ENCODE measurements at places on chromosomes 1 and 21.

GRCh38 chr1:167516404-167517388, 1.6 kb downstream of the CD247 start:
- no peak for DNase-seq

DNA sequence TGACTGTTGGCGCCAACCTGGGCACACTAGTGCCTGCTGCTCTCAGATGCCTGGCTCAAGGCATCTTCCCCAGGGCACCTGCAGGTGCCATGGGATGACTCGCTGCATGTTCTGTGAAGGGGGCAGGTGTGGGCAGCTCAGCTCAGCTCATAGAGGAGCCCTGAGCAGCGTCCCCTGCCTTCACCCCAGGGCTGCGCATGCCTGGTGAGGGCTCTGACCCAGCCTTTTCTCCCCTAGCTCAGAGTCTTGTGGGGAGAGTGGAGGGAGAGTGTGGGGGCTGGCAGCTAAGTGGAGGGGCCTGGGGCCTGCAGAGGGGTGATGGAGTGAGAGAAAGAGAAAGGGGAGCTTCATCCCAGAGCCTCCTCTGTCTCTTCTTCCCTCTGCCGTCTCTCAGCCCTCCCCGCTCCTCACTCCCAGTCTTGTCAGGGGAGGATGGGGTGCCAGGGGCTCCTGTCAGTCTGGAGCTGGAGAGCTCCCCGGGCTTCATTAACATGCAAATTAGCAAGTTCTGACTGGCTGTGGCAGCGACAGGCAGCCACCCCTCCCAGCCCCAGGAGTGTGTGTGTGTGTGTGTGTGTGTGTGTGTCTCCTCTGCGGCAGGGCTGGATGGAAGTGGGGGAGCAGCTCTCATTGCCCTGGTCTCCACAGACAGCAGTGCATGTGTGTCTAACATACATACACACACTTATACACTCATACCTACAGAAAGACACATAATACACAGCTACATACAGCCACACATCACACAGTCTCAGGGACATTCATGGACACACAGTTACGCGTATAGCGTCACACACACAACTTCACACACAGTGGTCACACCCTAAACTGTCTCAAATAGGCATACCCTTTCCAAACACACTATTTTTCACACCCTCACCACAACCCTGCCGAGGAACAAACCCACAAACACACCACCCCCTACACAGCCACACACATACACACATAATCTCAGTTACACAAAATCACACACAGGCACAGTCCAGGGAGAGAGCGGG, 34.0 kb downstream of the FOXO6 start:
- peak; percentile 90 for DNase-seq

GRCh38 chr1:168892931-168893330, 163.9 kb upstream of the DPT start:
- no peak for DNase-seq

DNA sequence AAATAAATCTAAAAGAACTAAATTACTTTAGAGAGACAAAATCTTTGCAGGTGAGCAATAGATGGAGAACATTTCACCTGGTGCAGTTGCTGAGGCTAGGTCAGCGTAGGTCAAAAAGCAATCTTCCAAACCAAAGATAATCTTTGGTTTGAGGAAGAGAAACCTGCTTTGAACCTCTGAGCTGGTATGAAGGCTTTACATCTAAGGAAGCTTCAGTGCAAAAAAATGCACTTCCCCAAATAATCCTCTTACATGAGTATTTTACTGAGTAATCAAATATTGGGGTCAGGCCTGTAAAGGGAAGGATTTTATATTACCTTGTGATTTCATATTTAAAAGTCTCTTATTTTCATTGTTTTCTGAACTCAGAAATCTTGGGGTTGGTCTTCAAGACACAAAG, 223.6 kb downstream of the SRGAP2C start:
- no peak for DNase-seq

DNA sequence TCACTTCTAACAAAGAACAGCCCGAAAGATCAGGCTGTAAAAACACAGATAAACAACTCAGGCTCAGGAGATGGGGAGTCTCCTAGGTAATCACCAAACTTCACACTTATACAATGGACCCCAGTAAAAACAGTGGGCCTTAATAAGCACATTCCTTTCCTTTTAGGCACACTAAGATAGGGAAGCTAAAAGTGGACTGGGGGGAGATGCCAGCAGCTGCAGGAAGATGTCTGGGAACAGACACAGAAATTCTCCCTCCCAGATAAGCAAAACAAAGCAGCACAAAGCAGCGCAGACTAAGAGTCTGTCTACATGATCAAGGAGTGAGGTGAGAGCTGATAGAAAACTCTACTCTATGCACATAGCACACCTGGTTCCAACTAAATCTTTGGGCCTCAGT, 29.0 kb upstream of the CTBS start:
- no peak for DNase-seq

- DNase-seq = no peak
Measured at GRCh38 chr1:206637605-206638004, 2.3 kb downstream of the DYRK3 start.

DNA sequence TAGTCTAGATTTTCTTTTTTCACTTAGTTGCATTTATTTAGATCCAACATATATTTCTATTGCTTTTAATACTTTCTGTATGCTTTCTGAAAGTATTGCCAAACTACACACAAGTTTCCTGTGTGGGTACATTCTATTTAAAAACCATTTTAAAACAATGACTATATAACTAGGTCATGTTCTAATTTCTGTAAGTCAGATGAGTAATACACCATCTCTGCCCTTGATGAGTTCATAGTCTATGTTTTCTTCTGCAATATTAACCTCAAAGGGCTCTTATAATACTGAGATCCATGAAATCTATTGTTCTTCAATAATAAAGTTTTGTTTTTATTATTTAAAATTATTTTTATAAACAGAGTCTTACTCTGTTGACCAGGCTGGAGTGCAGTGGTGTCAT, 68.3 kb downstream of the RNASEL start:
- DNase-seq = no peak

DNA sequence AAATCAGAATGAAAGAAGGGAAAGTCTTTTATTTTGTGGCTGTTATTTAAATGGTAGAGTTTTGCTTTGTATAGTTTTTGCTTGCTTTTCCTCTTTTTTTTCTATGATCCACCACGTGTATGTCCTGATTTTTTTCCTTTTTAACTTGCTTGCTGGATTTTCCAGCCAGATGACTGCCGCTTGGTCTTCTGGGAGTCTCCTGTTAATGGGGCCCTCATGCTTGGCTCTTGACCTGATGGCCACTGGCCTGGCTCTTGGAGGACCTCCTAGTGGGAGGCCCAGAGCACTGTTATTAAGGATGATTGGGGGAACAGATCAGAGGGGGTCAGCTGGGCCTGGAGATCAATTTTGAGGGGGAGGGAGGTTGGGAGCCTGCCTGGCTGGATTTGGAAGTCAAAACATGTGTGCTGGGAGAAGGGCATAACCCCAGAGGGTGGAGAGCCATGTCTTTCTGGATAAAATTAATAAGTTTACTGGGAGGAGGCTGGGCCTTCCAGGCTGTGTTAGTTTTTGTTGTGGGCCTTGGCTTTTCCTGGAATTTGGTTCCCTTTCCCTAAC, 1.2 kb downstream of the FGGY start:
- DNase-seq = no peak

DNA sequence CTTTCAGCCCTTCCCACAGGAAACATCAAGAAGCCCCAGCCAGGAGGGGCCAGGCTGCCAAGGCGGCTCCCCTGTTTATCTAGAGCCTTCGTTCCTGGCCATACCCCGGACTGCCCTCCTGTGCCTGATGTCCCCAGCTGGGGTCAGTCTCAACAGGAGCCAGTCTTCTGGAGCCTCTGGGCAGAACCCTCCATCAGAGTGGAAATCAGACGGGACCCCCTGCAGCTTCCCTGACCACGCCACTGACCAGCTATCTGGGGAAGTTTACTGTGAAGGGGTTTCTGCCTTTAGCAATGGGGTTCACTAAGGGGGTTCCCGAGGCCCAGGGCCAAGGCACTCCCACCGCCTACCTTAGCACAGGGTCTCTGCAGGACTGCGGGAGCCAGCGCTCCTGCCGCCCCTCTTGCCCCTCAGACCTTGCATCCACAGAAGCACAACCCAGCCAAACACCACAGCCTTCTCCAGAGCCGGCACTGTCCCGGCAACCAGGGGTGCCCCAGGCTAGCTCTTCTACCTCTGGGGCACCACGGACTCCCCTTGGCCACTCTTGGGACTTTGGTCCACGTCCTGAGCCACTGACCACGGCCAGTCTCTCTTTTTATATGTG, 3.5 kb upstream of the MTFR1L start:
- DNase-seq = no peak

DNA sequence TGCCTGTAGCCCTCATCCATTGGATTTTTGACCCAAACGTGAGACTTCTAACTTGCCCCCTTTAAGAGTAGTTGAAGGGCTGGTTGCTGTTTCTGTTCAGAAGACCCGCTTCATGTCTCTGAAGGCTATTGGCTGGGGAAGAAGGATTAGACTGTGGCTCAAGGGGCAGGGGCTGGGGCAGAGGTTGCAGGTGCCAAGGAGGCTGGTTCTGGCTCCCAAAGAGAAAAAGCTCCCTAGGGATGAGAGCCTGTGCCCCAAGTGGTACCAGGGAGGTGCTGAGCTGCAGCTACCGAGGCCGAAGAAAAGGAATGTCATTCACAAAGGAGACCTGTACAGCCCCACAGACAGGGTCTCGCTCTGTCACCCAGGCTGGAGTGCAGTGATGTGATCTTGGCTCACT, 5.8 kb downstream of the WNT3A start:
- no peak for DNase-seq

DNA sequence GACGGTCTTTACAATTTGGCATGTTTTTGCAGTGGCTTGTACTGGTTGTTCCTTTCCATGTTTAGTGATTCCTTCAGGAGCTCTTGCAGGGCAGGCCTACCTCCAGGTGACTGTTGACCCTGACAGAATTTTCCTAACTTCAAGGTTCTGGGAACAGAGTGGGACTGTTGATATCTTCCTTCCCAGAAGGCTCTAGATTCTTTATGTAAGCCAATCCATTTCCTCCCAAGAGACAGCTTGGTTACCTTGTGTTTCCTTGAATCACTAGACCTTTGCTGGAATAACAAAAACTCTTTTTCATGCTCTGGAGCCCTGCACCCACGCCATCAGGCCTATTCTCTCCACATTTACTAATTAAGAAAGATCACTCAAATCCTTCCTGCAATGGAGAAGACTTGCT, 67.0 kb downstream of the C21orf91 start:
- DNase-seq = no peak

GRCh38 chr1:178434899-178435435, 61.8 kb downstream of the CLEC20A start:
- DNase-seq = no peak

GRCh38 chr21:46018615-46019014, 37.0 kb downstream of the COL6A1 start:
- no peak for DNase-seq

DNA sequence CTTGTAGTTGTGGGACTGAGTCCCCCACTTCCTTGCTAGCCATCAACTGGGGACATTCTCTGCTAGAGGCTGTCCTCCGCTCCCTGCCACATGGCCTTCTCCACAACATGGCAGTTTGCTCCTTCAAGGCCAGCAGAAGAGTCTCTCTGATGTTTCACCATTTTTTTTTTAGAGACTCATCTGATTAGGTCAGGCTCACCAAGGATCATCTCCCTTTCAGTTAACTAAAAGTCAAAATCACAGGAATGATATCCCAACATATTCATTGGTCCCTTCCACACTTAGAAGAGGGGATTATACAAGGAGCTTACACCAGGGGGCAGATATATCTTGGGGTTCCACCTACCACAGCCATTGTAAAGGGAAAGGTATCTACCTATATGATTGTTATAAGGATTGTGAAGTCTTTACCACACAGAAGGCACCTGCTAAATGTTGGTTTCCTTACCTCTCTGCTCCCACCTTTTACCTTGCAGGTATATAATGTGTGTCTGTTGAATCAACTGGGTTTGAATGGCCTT, 23.3 kb downstream of the RIMKLA start:
- DNase-seq = no peak

DNA sequence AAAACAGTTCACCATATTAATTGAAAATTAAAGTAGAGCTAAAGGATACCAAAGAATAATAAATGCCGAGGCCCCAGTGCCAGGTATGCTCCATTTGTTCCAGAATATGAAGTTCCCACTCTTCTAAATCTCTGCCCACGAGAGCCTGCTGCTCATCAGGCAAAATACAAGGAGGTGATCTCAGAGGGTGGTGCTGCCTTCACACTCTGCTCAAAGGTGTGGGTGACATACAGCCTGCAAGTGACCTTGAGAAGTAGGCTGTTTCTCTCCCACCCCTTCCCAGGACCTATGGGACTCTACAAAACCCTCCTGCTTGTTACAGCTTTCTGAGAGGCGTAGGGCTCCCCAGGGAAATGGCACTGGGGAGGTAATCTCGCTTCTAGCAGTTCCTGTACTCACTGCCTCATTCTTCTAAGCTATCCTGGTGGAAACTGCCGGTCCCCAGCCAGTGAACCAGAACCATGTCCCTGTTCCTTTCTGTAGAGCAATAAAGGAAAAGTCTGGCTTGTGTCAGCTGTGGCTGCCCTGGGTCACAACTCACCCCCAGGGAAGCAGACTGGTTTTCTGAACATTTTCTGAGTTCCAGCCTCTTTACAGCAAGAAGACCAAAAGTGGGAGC, 26.9 kb upstream of the DPT start:
- no peak for DNase-seq

GRCh38 chr1:33441088-33441745, 10.3 kb upstream of the PHC2 start:
- DNase-seq = no peak
